Activated CD8-positive, alpha-beta T cell treated with anti-CD3 and anti-CD28 coated beads for 36 hours (primary cell): ENCODE measurements at places on chromosomes 1 and 21. TPM values are rescaled to one million over a fixed set of nuclear protein-coding genes. Genes with fewer than 3 reads are reported as not detected.
A peak's percentile ranks its signal among the peaks of the same experiment; 100 is the strongest.

- DNase-seq = no peak
Measured at GRCh38 chr1:68128820-68129219, 78.4 kb upstream of the DIRAS3 start.

Gene MRPL39
- total RNA-seq = 71.0 TPM

- peak; percentile 30 for DNase-seq
Measured at GRCh38 chr1:199173356-199173755, 534.5 kb downstream of the PTPRC start.

DNA sequence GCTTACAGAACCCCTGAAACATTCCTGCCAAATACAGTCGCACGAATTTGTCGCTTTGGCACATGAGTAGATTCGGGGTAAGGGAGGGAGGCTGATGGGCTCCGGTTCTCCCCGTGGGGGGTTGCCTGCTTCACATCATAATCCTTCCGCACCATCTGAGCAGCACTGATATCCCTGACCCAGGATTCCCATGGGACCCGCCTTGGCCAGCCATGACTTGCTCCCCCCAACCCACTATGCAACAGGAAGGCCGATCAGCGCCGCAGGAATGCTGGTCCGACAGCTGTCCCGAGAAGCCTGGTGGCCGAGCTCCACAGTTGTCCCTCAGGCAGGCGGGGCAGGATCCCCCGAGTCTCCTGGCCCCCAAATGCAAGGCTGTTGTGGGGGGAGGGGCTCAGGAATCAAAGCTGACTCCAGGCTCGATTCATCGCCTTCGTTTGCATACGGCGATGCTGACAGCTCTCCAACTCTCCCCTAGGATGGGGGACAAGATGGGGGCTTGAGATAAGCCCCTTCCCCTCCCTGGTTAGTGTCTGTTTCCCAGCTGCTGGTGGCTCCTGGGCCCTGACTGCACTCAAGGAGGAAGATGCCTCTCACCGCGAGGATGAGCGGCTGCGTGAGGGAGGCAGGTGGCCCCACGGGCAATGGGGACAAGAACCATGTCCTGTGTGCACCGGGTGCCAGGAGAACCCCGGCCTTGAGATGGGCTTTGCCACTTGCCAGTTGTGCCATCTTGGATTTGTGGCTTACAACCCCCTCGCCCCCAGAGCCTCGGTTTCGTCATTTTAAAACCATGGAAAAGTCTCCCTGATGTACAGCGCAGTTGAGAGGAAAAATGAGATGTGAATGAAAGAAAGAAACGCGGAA, 9.3 kb downstream of the DRAXIN start:
- no peak for DNase-seq

GRCh38 chr1:87508247-87508787, 179.6 kb downstream of the LMO4 start:
- DNase-seq = no peak

Gene LCE2A
- not detected for total RNA-seq

DNA sequence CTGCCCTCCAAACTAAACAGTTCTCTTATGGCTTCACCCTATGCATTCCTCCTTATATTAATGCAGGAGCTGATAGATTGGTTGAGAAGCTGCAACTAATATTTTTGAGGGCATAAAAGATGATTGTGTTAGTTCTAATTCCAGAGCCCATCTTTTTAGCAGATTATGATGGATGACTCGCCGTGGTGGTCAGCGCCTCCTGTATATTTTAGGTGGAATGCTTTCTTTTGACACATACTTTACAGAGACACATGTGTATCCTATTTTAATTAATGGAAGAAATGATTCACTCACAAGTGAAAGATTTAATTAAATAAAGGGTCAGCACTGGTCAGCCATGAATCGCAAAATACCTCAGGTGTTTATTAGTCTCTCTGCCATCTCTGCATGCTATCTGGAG, 120.7 kb downstream of the TM2D1 start:
- DNase-seq = no peak

Gene KAZN
- total RNA-seq = 1.9 TPM

Gene ZSCAN20
- total RNA-seq = 3.2 TPM

GRCh38 chr1:186754542-186755145, 74.1 kb upstream of the PLA2G4A start:
- no peak for DNase-seq

- no peak for DNase-seq
Measured at GRCh38 chr1:70025846-70026245, 179.5 kb downstream of the LRRC40 start.

Gene KRTAP7-1
- not detected for total RNA-seq

DNA sequence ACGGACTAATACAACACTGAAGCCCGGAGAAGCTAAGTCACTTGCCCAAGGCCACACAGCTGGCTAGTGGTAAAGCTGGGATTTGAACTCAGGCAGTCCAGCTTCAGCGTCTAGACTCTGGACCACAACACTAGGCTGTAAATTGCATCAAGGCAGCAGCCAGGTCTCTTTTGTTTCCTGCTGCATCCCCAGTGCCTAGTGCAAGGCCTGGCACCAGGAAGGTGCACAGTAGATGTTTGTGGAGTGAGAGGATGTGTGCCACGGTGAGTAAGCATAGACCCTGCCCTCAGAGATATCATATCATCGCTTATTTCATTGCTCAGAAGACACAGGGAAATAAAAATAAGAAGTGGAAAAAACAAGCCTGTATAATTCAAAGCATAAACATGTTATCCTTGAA, 40.9 kb downstream of the IGSF21 start:
- DNase-seq = no peak

DNA sequence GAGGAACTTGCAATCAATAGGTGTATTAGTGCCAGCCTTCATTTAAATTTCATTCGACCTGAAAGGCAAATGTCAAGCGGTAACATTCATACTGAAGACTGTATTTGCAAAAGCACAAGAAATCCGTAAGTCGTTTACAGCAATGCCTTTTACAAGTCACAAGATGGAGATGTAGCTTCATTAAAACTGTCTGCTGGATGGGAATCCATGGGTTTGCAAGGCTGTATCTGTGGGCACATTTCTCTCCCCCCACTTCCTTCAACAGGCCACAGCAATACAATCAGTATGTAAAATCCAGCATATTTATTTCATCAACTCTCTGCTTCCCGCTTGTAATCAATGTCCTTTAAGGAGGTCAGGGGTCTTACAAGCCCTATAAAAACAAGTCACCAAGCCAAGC, 147.1 kb downstream of the SLC45A1 start:
- DNase-seq = no peak
